H7 (cell line): ENCODE measurements at places on chromosomes 1 and 21.

- no peak for DNase-seq
These were observed 38.8 kb downstream of the ST6GALNAC5 start for GRCh38 chr1:76905876-76906595.

DNA sequence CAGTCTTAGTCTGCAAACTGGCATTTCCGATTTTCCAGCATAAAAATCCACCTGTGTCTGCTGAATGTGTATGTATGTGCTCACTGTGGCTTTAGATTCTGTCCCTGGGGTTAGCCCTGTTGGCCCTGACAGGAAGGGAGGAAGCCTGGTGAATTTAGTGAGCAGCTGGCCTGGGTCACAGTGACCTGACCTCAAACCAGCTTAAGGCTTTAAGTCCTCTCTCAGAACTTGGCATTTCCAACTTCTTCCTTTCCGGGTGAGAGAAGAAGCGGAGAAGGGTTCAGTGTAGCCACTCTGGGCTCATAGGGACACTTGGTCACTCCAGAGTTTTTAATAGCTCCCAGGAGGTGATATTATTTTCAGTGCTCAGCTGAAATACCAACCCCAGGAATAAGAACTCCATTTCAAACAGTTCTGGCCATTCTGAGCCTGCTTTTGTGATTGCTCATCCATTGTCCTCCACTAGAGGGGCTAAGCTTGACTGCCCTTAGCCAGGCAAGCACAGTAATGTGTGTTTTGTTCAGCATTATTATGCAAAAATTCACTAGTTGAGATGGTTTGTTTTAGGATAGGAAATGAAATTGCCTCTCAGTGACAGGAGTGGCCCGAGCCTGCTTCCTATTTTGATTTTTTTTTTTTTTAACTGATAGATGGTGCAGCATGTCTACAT is 2.5 kb upstream of the OLFML3 start:
- peak; percentile 63 for DNase-seq

GRCh38 chr1:76950306-76950705 is 83.0 kb downstream of the ST6GALNAC5 start:
- DNase-seq = no peak

DNA sequence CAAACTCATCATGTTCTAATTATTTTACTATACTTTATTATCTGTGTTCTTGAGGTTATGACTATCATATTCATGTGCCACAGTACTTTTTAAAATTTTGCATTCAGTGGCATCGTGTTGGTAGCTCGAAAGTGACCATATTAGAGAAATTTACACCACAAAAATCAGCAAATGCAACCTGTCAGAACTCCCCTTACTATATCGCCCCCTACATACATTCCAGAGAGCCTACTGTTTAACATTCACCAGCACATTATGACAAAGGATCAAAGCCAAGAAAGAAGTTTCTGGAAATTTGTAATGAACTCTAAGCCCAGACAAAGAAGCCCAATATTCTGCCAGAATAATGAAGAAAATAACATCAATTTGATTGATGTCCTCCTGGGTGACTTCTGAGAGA is 909.3 kb downstream of the LTN1 start:
- no peak for DNase-seq

- no peak for DNase-seq
These were observed 96.0 kb downstream of the FOXD2 start for GRCh38 chr1:47533793-47534328.

DNA sequence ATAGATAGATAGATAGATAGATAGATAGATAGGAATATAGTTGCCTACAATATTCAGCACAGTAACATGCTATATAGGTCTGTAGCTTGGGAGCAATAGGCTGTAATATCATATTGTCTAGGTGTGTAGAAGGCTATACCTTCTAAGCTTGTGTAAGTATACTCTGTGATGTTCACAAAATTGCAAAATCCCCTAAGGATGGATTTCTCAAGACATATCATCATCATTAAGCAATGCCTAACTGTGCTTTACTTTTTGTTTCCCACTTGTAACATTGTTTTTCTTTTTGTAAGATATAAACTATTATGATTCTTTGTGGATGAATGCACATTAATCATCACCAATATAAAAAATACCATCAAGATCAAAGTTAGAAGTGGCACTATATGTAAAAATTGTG is 1905.6 kb downstream of the NCAM2 start:
- no peak for DNase-seq
